Pancreas (tissue), 10 donors: ENCODE measurements at places on chromosomes 11 and 22. TPM values are rescaled to one million over a fixed set of nuclear protein-coding genes. Genes with fewer than 3 reads are reported as not detected.
A peak's percentile ranks its signal among the peaks of the same experiment; 100 is the strongest.

ACTN3 gene
- not detected for total RNA-seq

SOX6 gene
- 18.4 TPM for total RNA-seq

DNA sequence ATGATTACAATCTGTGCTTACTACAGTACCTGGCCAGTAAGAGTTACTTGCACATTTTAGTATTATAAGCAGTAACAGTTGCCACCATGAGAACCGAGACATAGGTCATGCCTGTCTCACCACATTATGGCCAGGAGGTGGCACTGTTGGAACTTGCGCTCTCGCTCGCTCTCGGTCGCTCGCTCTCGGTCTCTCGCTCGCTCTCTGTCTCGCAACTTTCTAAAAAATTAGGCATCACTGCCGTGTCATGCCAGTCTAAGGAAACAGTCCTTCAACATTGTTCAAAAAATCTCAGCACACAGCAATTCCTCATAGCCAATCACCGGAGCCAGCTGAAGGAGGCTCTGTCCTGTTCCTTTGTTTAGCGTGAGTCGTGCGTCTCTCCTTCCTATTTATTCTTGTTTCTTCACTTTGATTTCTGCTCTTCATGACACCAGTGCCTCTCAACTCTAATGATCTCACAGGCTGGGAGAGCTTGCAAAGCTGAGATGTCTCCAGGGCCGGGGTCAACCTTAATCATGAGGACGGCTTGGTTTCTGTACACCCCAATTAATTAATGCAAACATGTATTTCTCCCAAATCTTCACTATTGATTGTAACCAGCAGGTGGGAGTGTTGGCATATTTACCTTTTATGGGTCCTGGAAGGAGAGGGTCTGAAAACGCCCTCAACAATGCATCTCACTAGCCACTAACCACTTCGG lies 6.3 kb upstream of the ADAMTS8 start:
- DNase-seq: peak; percentile 71

SCGB1C1 gene
- 0.41 TPM for total RNA-seq

- no peak for DNase-seq
Measured at GRCh38 chr22:43338766-43339345, 4.3 kb downstream of the SCUBE1 start.

DNA sequence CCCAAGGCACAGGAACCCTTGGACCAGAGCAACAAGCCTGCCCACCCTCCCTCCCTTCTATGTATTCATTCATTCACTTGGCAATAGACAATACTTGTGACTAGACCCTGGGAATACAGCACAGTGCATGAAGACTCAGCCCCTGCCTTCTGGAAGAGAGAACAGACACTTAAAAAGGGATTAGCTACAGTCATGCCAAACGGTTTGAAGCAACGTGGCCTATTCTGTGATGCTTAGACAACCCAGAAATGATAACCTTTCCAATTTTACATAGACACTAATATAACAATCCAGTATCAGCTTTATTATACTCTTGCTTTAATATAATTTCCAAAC lies 52.6 kb downstream of the KREMEN1 start:
- DNase-seq: no peak

CACNA1I gene
- 0.09 TPM for total RNA-seq

KCTD21 gene
- 2.2 TPM for total RNA-seq

PDE3B gene
- 10.0 TPM for total RNA-seq

DNA sequence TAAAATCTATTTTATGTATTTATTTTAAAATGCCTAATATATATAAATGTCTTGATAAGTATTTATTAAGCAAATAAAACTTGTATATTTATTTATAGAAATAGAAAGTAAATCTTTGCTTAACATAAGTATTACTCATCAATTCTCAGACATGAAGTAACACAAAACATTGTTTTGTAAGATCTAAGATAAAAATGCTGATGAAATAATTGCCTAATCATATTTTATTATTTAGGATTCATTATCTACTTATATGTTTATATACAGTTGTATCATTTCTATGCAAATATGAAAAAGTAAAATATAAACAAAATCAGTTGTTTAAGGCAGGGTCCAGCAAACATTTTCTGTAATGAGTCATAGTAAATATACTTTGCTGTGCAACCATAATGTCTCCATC lies 507.8 kb upstream of the CNTN5 start:
- DNase-seq: no peak

- no peak for DNase-seq
Measured at GRCh38 chr11:39288011-39288410, 2171.4 kb downstream of the LRRC4C start.

C11orf91 gene
- 0.26 TPM for total RNA-seq

- no peak for DNase-seq
Measured at GRCh38 chr11:15481871-15482270, 367.1 kb downstream of the INSC start.

- no peak for DNase-seq
Measured at GRCh38 chr22:44244265-44244822, 63.6 kb downstream of the PARVG start.

DNA sequence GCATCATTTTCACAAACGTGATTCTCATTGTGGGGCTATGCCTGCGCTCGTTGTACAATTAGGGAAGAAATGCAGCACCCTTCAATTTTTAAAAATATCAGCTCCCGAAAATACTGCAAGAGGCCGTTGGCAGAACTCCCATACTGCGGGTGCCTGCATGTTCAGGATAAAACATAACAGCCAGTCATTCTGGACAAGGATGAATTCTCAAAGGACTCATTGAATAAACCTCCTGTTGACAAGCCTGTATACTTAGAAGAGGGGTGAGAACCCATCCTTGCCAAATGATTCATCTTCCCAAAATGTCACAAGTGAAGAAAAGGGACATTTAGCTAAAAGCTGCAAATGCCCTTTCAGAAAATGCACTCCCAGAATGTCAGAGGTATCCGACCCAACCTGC lies 141.9 kb downstream of the CSNK2A3 start:
- DNase-seq: no peak

CHST1 gene
- 0.29 TPM for total RNA-seq

- DNase-seq: no peak
Measured at GRCh38 chr11:22670830-22671229, 4.4 kb downstream of the GAS2 start.

DNA sequence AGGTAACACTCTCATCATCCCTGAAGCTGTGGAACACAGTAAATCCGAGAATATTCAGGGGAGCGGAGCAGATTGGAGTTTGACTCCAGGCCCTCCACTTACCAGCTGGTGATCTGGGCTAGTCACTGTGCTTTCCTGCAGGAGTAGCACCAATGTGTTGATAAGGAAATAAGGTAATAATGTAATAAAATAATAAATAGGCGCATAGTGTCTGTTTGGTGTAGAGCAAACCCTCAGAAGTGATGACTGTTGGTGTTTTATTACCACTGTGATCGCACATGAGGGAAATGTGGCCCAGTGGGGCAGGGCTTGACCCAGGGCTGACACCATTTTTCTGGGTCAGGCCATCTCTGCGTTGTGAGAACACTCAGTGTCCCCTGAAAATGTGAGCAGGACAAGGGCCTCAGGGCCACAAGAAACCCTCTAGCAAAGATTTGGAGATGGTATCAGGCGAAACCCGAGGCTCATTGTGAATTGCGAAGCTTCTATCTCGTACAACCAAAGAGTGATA lies 563.9 kb upstream of the B3GAT1 start:
- DNase-seq: no peak

DNA sequence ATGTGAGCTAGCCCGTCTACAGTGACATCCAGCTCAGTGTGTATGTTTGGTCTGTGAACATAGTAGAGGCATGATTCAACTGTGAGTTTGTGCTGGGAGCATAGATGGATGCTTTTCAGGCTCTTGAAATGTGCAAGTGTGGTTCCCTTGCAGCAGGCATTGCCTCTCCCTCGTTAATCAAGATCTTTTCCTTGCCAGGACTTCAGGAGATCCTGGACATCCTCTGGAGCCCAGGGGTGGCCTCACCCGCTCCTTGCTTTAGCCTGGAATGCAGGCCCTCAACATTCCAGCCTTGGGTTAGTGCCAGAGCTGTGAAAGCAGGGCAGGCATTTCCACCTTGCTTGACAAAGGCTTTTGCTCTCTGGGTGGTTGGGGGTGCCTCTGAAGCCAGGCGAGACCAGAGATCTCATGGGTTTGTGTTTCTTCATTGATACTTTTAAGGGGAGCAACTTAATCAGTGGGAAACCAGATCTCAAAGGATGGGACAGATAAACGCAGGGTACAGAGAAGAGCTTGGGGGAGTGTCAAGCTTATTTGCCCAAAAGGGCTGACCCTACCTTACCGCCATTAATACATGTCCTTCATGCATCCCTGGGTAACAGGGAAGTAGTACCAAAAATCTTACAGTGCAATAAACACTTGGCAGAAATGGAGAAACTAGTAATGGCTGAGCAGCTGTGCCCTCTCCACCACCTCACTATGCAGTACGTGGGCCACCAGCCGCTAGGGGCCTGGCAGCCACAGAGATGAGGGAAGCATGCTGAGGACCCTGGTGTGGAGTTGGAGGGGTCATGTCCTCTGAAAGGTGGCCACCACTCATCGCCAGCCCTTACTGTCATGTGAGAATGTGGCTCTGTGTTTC lies 72.1 kb downstream of the PTPRJ start:
- peak; percentile 65 for DNase-seq

DNA sequence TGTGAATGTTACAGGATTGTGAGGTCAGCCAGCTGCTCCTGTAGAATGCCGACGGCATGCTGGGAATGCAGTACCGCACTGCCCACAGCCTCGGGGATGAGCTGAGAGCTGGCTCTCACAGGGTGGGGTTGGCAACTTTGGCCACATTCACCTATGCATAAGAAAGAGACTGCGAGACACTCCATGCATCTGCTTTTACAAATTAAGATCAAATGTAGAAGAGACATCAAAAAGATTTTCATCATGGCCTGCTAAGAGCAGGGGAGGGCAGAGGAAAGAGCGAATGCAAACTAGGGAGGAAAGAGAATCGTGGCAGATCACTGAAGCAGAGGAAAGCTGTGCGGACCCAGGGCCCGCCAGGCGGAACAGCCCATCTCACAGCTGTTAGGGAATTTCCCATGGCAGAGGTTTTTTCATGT lies 49.8 kb upstream of the SPATA19 start:
- DNase-seq: no peak

DNA sequence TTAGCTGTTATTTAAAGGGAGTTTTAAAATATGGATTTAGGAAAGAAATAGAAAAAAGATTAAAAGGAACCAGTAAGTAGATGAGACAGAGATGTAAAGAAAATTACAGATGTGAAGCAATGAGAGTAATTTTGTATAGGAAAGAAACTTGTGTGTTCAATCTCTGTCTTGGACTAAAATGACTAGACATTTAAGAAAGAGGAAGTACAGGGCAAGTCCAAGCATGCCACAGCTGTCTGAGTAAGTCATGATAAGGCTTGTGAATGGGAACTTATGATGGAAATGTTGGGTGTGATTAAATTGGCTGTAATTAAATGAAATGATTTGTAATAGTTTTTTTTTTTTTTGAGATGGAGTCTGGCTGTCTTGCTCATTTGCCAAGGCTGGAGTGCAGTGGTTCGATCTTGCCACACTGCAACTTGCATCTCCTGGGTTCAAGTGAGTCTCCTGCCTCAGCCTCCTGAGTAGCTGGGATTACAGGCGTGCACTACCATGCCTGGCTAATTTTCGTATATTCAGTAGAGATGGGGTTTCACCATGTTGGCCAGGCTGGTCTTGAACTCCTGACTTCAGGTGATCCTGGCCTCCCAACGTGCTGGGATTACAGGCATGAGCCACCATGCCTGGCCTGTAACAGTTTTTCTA lies 5.9 kb upstream of the ACY3 start:
- no peak for DNase-seq

GGT5 gene
- 4.6 TPM for total RNA-seq

TSPAN32 gene
- 0.37 TPM for total RNA-seq

DNA sequence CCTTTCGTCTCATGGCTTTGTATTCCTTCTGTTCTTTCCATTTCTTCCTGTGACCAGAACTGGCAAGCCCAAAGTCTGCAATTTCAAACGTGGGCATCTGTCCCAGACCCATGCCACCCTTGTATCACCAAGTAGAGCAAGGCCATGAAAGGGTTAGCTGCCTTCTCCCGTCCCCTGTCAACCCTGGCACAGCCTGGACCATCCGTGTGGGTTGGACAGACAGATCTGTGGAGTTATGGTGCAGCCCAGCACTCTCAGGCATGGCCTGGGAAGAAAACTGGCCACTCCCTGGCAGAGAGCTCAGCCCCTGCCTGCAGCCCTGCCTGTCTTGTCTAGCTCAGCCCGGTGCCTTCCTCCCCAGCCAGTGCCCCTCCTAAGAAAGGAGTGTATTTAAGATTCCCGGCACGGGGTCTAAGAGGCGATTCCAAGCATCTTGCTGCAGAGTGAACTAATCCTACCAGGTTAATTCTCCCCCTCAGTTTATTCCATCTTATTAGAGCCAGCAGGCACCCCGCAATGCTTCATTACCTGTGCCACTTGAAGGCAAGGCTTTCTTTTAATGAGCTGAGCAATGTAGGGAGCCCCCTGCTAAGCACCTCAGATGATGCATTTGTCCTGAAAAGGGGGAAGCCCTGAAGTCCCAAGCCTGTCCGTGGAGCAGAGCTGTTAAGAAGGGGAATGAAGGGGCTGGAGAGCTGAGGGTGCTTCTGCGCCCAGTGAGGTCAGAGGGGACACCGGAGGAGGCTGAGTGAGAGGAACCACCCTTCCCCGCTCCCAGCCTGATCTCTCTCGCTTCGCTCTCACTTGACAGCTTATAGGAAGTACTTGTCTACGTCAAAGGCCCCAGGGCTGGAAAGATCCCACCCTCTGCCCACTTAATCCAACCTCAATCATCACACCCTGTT lies 130.6 kb downstream of the SPATA19 start:
- no peak for DNase-seq

- DNase-seq: no peak
Measured at GRCh38 chr11:64348383-64349024, 8.5 kb downstream of the CCDC88B start.

GRCh38 chr11:111361874-111362273 lies 17.2 kb downstream of the POU2AF1 start:
- DNase-seq: no peak

NUDT22 gene
- total RNA-seq: 38.6 TPM

GRCh38 chr11:36619502-36619901 lies 21.5 kb upstream of the RAG2 start:
- no peak for DNase-seq

TMEM45B gene
- total RNA-seq: 1.7 TPM

GRCh38 chr11:10348650-10349280 lies 43.9 kb downstream of the ADM start:
- no peak for DNase-seq

ZNF214 gene
- 1.7 TPM for total RNA-seq

IL17REL gene
- total RNA-seq: not detected
